ENCODE measurements at places on chromosomes 3 and 15.

- no peak for DNase-seq
Measured at GRCh38 chr15:66730168-66731021, 28.4 kb downstream of the SMAD6 start.

DNA sequence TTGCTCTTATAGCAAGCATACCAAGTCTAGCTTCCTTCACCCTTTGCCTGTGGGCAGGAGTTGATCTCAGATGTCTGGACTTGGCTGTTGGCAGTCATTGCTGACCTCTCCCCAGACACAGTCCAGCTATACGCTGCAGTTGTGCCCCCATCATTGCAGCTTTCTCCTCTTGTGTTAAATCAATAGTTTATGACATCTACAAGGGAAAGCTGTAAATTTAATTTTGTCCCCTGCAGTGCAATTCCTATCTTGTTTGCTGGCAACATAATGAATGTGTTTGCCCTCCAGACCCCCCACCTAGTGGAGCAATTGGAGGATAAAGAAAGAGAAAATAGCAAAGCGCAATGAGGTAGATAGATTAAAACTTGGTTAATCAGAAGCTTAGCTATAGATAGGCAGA is 280.2 kb downstream of the LSAMP start:
- no peak for DNase-seq

DNA sequence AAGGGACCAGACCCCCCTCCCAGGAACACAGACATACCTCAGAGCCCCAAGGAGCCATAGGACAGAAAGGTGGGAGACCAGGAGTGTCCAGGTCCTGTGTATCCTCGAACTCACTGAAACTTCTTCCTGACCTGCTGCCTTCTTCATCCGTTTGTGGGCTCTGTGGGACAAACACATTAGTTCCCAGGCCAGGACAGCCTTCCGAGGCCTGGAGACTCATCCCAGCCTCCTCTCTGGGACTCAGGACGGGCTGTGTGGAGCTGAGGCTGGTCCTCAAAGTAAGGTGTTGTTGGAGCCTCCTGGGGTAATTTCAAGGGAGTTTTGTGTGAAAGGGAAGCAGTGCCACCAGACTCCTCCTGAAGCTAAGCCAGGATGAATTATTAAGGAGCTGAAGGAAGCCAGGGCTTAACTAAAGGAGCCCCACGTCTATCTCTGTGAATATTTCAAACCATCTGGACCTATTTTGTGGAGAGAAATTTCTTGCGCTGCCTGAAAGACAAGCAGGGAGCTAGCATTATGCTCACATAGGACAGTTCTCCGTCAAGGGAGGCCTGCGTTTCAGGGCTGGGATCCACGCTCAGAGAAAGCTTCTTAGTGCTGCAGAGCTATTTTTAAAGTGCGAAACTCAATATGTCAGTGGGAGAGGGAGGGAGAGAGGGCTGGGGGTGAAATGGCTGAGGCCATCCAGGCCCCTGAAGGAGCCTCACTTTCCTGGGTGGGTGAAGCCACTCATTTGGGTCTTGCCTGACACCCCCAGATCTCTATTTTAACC is 29.8 kb upstream of the PLA2G4E start:
- DNase-seq = no peak

DNA sequence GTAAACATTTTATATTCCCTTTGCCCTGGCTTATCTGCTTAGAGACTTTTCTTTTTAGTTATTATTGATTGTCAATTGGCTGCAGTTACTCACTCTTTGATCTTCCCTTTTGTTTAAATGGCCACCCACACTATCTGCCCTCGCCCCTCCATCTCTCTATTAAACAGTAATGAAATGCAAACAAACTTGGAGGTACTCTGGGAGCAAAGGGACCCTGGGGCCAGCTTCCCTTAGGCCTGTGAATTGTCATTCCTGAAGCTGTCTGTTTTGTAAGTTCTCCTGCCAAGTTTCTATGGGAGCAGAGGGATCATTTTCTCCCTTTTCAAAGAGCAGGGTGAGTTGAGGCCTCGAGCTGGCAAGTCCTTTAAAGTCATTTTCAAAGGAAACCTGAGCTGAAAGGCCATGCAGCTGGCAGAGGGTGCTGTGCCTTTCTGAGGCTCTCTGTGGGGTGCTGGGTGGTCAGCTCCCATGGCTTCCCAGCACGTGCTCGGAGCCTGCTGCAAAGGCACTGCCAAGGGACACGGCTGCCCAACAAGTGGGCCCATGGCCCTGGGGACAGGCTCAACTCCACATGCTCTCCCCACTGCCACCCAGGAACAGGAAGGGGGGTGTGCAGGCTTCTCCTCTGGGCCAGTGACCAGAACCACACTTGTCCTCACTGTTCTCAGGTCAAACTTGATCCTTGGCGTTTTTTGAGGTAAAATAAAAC is 17.4 kb upstream of the RTP2 start:
- no peak for DNase-seq

DNA sequence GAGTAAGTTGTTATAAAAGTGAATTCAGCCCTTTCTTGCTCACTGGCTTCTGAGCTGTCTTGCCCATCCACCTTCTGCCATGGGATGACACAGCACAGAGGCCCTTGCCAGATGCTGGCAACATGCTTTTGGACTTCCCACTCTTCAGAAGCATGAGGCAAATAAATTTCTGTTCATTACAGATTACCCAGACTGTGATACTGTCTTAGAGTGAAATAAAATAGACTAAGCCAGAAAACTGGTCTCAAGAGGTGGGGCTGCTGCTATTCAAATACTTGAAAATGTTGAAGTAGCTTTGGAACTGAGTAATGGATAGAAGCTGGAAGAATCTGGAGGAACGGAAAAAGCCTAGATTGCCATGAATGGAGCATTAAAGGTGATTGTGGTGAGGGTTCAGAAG is 170.4 kb downstream of the ZMAT3 start:
- DNase-seq = no peak

DNA sequence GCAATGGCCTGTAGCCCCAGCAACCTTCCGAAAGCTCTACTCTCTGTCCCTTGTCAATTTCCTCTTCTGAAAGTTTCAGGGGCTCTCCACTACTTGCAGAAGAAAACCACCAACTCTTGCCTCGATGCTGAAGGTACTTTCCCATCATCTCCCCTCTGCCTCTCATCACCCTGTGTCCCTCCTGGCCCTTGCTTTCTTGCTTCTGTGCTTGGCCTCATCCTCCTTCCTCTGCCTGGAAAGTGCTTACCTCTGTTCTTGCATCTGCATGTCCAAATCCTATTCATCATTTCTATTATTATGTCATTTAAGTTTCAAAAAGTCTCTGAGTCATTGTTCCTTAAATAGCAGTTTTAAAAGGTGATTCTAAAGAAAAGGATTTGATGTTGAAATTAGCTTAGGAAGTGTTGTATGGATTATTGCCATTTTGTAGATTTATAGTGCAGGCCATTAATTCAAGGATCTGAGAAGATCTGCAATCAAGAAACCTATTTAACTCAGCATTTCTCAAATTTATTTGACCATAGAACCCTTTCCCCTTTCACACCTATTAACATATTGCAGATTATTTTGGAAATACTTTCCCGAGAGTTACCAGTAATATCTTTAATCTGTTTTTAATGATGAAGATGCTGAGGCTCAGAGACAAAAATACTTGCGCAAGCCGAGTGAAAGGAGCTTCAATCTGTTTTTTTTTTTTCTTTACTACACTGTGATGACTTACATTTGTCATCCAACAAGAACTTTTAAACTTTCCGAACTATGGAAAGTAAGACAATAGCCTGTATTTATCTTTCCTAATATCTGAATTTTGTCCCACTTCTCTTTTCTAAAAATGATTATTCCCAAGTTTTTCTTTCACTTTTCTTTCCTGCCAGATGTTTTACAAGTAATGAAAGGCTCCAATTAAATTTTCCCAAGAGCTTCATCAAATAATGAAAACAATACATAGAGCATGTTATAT is 22.3 kb upstream of the CFAP161 start:
- no peak for DNase-seq

GRCh38 chr3:121988146-121988545 is 33.9 kb downstream of the ILDR1 start:
- no peak for DNase-seq

DNA sequence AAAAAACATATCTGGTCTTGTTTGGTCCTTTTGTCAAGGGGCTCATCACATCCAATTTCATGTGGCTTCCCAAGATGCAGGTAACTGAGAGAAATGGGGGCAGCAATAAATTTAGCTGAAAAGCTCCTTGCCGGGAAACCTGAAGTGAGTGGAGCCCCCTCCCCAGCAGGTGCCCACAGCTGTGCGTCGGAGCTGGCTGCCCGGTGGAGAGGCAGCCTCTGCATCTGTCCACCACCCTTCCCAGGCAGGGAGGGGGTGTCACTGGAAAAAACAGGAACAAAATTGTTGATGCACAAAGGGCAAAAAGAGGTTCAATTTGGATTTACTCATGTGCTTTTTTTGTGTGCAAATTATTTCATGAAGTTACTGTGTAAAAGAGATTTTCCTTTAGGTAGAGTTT is 249.4 kb upstream of the LYSMD4 start:
- DNase-seq = no peak

- DNase-seq = no peak
Measured at GRCh38 chr3:23775254-23775909, 30.4 kb upstream of the UBE2E1 start.

DNA sequence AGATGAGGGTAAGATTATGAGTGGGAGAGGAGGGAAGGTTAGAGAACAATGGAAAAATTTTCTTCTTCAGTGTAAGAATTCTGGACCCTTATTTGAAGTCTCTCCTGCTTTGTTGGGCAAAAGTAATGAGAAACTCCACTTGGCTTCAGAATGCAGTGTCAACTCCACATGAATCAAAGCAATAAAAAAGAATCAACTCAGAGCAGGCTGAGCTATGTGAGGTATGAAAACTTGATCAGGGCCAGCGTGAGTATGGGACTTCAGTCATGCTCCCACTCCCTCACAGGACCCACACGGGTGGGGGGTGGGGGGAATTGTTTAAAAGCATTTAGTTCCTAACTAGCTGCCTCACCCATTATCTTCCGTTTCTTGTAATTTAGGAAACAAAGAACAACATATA is 502.2 kb downstream of the PDCD6IP start:
- DNase-seq = no peak

GRCh38 chr15:35118960-35119359 is 33.9 kb upstream of the NANOGP8 start:
- DNase-seq = no peak

DNA sequence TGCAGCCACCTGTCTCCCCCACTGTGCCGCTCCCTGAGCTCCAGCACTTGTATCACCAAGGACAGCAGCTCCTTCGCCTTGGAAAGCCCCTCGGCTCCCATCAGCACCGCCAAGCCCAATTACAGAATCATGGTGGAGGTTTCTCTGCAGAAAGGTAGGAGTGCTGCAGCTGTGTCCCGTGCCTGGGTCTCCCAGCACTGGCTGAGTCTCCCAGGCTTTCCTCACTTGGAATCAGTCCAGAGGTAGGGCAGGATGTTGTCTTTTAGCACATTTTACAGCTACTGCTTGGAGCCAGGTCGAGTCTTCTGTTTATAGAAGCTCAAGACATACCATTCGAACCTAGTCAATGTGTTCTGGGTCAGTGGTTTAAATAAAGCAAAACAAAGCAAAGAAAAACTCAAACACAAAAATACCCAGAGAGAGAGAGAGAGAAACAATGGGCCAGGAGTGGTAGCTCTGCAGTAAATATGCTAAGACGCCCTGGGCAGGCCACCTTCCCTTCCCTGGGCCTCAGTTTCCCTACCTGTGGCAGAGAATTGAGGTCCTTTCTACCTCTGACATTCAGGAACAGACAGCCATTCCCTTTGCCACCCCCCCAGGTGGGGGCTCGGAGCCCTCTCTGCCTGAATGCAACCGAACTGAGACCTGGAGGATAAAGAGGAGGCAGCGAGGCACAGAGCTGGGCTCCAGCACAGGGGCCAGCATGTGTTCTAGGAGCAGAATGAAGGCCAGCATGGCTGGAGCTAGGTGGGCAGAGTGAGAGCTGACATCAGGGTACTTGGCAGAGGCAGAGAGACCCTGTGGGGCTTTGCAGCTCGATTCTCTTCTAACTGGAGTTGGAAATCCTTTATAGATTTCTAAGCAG is 44.1 kb downstream of the STARD5 start:
- DNase-seq = no peak

DNA sequence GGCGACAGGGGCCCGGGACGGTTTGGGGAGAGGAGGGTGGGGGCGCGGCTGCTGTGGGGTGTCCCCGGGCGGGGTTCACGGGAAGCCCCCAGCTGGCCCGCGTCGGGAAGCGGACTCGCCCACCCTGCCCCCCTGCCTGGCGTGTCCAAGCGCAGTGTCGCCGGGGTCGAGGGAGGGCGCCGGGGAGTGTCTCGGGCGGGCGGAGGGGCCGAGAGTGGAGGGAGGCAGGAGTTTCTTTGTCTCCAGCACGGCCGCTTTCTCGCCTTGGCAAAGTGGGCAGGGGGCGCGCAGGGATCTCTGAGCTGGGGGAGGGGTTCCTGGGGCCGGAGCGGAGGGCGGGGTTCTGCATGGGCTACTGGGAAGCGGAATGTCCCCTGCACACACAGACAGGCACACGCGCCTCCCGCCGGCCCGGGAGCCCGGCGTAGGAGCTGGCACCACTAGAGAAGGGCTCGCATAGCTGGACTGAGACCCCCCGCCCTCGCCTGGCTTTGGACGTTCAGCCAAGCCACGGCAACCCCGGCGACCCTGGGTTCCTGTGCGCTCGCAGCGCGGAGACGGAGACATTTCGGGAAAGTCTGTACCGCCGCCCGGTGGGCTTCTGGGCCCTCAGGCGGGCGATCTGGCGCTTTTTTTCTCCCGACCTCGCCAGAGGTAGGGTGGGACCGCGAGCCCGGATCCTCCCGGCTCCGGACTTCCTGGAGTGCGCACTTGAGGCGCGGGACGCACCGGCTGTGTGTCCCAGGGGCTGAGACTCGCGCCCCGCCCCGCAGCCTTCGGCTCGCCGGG is 822 bp downstream of the ST8SIA2 start:
- DNase-seq = no peak

Data from activated T-helper 1 cell treated with Interleukin-2 at 50 U/mL for 16 hours (primary cell).